Stimulated activated CD4-positive, alpha-beta T cell treated with anti-CD3 and anti-CD28 coated beads, Interleukin-15, amount 100 ng/mL, for 48 hours (primary cell): ENCODE measurements at places on chromosomes 5 and 9.

DNA sequence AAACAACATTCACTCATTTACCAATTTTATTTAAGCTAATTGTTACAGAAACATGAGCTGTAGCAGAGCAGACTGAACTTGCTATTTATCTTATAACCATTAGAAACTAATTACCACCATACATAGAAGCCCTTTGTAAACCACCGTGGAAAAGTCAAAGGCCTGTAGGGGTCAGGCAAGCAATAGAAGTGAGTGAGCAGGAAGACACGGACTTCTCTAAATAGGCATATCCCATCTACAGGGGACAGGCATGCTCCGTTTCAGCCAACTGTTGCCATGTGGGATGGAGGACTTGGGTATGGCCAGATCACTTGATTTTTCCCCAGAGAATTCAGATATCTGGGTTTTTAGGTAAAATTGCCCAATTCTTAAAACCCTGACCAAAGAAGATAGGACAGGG lies 44.8 kb downstream of the PRRC1 start:
- no peak for DNase-seq

DNA sequence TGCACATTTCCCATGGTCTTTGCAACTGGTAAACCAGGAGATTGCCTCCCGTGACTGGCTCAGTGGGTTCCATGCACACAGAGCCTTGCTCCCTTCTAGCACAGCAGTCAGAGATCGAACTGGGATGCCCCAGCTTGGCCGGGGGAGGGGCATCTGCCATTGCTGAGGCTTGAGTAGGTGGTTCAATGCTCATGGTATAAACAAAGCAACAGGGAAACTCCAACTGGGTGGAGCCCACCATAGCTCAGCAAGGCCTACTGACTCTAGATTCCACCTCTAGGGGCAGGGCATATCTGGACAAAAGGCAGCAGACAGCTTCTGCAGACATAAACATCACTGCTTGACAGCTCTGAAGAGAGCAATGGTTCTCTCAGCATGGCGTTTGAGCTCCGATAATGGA lies 67.0 kb upstream of the PPP1R2B start:
- no peak for DNase-seq

GRCh38 chr5:172150514-172151425 lies 37.3 kb downstream of the STK10 start:
- no peak for DNase-seq

- DNase-seq = no peak
Observed at GRCh38 chr5:170694911-170695310, 88.6 kb upstream of the GABRP start.

GRCh38 chr9:129145316-129145715 lies 32.7 kb downstream of the IER5L start:
- DNase-seq = no peak

DNA sequence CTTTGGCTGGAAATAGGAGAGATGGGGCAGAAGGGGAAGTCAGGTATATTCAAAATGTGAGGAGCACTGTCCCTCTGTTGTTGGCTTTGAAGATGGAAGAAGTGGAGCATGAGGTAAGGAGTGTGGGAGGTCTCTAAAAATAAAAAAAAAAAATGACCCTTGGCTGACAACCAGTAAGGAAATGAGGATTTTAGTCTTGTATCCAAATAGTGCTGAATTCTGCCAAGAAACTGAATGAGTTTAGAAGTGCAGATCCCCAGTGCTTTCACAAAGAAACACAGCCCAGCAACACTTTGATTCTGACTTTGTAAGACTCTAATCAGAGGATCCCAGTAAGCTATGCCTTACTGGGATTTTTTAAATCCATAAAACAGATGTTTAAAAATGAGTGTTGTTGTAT lies 367.9 kb downstream of the CYLC2 start:
- no peak for DNase-seq

- DNase-seq = no peak
Observed at GRCh38 chr5:76305775-76306174, 97.3 kb upstream of the IQGAP2 start.

DNA sequence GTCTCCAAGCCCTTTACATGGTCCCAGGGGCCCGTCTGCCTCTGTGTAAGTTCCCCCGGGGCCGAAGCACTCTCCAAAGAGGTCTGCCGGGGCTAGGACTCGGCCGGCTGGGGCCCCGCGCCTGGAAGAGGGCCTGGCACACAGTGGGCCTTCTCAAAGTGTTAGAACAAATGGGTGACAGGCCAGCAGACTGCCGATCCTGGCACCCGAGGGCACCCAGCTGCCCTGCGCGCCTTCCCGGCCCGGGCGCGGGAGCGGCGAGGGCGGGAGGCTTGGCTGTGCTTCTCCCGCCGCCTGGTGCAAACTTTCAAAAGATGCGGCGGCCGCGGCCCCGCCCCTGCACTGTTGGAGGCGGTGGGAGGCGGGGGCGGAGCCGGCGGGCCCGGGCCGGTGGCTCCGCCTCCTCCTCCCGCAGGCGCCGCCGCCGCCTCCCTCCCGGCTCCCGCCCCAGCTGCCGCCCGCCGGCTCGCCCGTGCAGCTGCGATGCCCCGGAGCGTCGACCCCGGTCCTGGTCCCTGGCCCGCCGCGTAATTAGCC lies at the start of gene NEURL1B:
Gene NEURL1B, plus strand, starts transcription at position 442 of the 537 bp plus-strand sequence. CDS start 144 bp downstream, outside the sequence.
- DNase-seq = peak; percentile 32

- no peak for DNase-seq
Observed at GRCh38 chr5:39371367-39371635, 7.0 kb upstream of the C9 start.

- DNase-seq = no peak
Observed at GRCh38 chr9:123302348-123303214, 34.2 kb upstream of the STRBP start.

- DNase-seq = no peak
Observed at GRCh38 chr5:59174248-59174844, 591.5 kb downstream of the RAB3C start.

GRCh38 chr5:172680921-172681320 lies 39.9 kb downstream of the NEURL1B start:
- DNase-seq = no peak

- no peak for DNase-seq
Observed at GRCh38 chr9:38344566-38345324, 47.8 kb upstream of the ALDH1B1 start.

GRCh38 chr5:113806904-113807303 lies 293.4 kb downstream of the YTHDC2 start:
- DNase-seq = no peak

DNA sequence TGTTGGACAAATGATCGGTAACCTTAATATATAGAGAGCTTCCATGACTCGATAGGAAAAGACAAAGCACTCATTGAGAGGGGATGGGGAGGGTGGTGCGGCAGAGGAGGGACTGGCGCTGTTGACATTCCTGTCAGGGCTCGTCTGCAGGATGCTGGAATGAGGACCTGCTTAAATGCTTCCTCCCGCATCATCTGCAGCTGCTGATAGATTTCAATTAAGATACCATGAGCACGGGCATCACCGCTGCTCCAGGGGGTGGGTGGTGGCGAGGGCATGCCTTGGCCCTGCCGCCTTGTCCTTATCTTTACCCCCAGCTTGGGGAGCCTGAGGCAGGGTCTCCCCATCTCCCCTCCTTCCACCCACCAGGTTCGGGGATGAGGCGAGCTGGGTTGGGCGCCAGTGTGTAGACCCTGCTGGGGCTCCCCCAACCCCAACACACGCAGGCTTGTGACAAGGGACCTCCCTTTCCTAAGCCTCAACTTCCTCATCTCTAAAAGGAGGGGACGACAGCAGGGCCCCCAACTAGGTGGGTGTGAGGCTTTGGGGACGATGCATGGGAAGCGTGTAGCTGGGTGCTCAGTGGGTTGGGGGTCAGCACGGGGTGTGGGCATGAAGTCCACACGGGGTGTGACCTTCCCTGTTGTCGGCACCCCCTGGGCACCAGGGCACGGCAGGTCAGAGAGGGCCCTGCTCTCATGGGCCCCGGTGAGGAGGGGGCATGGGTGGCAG lies 11.7 kb upstream of the QRFP start:
- no peak for DNase-seq

DNA sequence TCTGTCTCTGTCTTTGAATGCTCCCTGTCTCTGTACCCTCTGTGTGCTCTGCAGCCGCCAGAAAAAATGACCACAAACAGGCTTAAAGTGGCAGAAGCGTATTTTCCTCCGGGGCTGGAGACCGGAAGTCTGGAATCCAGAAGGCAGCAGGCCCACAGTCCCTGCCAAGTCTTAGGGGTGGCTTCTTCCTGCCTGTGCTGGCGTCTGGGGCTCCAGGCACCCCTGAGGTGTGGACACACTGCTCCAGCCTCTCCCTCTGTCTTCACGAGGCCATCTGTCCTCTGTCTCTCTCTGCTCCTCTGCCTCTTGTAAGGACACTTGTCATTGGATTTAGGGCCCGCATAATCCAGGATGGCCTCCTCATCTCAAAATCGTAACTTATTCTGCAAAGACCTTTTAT lies 298.4 kb upstream of the IRX4 start:
- DNase-seq = no peak

DNA sequence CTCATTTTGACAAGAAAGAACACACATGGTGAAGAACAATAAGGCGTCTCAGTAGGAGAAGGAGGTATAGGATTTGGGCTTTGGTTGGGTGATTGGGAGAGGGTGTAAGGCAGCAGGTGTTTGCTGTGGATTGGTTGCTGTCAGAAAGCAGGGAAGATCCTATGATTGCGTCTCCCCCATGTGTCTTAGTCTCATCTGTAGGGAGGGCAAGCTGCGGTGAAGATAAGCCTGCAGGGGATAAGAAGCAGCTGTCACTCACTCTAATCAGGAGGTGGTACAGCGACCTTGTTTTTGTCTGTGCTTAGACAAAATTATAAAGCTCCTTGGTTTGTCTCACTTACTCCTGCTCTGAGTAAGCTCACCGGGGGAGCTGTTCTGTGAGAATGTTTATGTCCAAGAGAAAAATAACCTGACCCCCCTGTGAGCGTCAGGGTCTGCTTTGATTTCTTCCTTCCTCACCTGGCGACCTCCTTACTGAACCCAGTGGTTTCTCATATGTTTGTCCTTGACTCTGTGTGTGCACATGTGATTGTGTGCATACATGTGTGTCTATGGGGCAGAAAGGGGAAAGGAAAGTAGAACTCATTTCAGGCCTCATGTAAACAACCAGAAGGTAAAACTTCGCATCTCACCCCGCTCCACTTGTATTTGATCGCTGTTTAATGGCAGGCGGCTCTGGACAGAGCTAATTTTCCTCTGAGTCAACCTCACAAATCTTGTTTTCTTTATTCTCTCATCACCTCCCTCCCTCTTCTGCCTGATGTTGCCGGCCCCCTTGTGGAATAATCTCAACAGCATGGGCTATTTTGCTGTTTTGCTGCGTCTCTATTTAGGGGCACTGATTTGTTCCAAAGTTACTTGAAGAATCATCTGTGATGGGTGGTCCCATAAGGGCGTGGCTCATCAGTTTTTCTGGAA lies 105.6 kb downstream of the TENT4A start:
- no peak for DNase-seq

DNA sequence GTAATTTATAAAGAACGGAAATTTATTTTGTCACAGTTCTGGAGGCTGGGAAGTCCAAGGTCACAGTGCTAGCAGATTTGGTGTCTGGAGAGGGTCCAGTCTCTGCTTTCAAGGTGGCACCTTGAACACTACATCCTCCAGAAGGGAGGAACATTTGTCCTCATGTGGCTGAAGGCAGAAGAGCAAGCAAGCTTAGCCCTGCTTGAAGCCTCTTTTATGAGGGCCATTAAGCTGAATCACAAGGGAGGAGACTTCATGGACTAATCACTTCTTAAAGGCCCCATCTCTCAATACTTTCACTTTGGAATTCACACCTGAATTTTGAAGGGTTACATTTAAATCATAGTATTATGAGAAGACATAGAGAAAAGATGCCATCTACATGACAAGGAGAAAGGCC lies 215.4 kb upstream of the NFIL3 start:
- no peak for DNase-seq

GRCh38 chr9:106218854-106219253 lies 524.5 kb downstream of the TMEM38B start:
- no peak for DNase-seq

- DNase-seq = no peak
Observed at GRCh38 chr9:110106661-110107060, 101.3 kb downstream of the C9orf152 start.

DNA sequence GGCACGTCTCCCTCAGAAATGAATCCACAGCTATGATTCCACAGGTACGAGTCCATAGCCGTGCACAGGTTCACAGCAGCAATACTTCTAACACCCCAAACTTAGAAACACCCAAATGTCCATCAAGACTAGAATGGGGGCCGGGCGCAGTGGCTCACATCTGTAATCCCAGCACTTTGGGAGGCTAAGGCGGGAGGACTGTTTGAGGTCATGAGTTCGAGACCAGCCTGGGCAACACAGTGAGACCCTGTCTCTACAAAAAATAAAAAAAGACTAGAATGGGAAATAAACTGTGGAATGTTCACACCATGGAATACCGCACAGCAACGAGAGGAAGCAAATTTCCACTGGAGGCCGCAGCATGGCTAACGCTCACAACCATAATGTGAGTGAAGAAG lies 4.3 kb upstream of the DOLPP1 start:
- no peak for DNase-seq

DNA sequence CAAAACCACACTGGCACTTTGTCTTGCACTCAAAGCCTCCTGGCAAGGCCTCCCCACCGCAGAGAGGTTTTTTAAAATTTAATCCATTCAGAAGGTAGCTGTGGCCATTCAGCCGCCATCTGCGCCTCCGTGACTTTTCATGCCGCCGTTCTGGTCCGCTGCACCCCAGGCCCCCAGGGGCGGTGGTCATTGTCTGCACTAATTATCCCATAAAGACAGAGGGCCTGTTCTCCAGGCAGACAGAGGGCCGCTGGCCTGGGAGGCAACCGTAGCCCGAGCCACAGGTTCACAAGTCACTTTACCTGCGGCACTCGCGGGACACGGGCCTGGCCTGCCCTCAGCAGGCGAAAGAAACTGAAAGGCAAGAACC lies 49.4 kb downstream of the EXD3 start:
- DNase-seq = no peak

- no peak for DNase-seq
Observed at GRCh38 chr9:121748727-121749423, 97.4 kb downstream of the DAB2IP start.

DNA sequence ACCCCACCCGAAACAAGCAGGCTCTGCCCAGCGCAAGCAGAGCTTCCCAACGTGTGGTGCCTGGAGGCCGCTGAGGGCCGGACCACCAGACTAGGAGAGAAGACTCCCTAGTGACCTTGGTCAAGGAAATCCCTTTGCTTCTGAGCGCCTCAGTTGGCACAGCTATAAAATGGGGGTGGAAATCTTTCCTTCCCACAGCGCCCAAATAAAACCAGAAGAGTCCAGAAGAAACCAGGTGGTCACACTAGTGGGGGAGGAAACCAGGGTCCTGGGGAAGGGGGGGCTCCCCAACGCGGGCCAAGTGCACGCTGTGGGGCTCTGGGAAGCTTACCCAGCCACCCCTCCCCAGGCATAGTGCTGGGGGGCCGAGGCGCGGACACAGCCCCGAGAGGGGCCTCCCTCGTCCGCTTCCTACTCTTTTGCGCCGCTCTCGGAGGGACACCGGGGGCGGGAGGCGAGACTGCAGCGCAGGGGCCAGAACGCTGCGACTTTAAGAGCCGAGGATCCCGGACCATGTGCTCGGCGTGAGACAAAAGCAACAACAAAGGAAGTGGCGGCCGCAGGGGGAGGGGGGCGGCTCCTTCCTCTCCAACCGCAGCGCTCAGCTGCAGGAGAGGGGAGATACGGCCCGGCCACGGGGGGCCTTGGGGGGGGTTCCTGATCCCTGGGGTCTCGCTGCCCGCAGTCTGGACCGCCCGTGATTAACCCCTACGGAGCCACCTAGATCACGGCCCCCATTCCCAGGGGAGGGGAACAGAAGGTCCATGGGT lies 885 bp downstream of the RNF44 start:
- DNase-seq = peak; percentile 58
